ENCODE measurements at places on chromosomes 2 and 18. TPM values are rescaled to one million over a fixed set of nuclear protein-coding genes. Genes with fewer than 3 reads are reported as not detected.

DNA sequence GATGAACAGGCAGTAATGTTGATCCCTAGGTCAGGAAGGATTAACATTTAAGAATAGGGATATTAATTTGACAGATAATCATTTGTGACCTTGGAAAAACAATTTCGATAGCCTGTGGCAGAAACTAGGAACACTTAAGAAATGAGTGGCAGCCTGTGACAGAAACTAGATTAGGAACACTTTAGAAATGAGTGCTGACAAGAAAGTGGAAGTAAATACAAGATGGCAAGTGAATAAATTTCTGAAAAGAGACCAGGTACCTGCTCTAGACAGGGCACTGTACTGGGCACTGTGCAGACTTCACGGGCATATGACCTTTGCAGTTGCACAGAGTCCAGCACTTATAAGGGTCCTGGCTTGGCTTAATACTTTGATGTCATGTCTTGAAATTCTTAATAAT is 5.5 kb upstream of the HNRNPA3 start:
- no peak for DNase-seq

The TMEM247 gene
- total RNA-seq = not detected

The CLEC4F gene
- not detected for total RNA-seq

DNA sequence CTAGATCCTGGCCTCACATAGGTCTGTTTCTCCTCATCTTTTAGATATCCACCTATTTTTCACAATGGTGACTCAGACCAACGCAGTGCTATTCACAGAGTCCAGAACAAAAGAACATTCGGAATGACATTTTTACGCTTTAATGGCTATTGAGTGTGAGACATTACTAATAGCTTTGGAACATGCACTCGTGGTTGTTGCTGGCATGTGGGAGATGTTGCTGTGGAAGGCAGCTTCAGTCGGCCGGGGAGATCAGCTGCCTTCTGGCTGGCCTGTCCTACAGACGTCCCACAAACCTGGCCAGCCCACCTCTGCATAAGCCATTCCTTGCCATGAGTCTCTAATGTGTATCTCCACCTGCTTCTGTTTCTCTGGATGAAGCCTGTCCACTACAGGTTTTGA is 3.4 kb downstream of the MBP start:
- DNase-seq = no peak

DNA sequence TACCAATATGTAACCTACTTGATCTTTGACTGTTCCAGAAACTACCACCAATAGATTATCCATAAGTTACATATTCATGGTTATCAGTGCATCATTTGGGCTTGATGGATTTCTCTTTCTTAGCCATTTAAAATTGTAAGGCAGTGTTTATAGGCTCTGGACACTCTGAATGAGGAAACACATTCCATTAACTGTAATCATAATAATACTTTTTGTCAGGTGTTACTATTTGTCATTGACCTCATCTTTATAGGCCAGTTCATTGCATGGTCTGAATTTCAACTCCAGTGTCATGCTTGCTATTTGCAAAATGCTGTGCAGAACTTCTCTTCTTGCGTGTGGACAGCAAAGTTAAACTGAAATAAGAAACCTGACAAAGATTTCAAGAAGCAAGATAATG is 1340.2 kb upstream of the ZEB2 start:
- DNase-seq = no peak

- DNase-seq = no peak
These were observed 68.7 kb downstream of the VWA3B start for GRCh38 chr2:98155716-98156115.

DNA sequence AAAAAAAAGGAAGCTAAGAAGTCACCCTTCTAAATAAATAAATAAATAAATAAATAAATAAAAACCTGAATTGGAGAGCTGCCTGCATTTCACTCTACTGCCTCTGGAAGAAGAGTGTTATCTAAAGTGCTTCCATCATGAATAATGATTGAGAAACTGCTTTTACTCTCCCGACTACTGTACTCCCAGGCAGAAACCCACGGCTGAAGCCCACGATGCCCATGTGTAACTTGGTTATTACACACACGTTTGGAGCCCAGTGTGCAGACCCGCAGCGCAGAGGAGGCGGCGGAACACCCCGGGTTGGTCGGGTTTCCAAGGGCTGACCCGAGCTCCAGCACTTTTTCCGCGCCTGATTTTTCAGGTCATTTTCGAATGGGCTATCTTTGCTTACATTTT is 697 bp upstream of the SPATS2L start:
- peak; percentile 1 for DNase-seq

DNA sequence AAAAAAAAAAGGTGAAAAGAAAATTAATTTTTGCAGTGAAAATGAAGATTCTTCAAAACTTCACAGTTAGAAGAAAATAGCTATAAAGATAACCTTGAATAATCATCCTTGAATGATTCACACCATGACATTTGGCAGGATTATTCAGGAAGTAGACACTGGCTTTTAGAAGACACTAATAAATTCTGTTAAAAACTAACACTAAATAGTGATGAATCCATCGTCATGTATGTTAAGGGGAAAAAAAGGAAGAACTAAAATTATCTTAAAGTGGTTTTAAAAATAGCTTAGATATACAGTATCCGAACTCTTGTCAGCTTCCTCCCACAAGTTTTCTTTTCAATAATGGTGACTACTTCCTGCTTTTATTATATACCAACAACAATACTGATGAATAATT is 10.2 kb downstream of the USP37 start:
- DNase-seq = no peak

GRCh38 chr18:7064346-7064745 is 53.3 kb downstream of the LAMA1 start:
- DNase-seq = no peak

DNA sequence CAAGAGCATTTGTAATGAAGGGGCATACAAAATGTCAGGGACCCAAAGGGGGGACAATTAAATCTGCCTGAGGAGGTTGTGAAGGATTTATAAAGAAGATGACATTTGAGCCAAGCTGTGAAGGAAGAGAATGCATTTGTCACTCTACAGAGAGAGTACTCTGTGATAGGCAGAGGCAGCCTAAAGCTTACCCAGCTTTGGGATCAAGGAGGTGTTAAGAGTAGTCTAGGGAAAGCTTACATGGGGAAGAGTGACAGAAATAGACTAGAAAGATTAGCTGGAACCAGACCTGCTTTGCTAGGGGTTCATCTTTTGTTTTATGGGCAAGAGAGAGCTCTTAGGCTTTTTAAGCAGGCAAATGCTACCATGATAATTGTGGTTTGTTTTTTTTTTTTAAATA is 169.1 kb upstream of the CYP26B1 start:
- no peak for DNase-seq

- no peak for DNase-seq
These were observed 58.4 kb downstream of the ATOH8 start for GRCh38 chr2:85812094-85812735.

DNA sequence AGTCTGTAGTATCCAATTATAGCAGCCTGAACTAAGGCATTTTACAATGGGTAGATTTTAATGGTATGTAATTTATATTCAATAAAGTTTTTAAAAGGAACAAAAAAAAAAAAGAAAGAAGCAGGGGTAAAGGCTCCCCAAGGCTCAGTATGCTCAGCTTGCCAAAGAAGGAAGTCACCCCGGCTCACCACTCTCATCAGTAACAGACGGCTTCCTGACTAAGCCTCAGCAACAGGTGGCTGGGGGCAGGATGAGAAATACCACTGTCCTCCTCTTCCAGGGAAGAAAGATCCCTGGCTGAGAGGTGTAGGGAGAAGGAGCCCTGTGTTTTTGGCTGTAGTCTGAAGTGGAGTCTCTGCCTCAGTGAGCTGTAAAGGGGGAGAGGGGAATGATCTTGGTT is 121.2 kb downstream of the ARHGEF4 start:
- DNase-seq = no peak

The ANO7 gene
- total RNA-seq = 3.6 TPM

DNA sequence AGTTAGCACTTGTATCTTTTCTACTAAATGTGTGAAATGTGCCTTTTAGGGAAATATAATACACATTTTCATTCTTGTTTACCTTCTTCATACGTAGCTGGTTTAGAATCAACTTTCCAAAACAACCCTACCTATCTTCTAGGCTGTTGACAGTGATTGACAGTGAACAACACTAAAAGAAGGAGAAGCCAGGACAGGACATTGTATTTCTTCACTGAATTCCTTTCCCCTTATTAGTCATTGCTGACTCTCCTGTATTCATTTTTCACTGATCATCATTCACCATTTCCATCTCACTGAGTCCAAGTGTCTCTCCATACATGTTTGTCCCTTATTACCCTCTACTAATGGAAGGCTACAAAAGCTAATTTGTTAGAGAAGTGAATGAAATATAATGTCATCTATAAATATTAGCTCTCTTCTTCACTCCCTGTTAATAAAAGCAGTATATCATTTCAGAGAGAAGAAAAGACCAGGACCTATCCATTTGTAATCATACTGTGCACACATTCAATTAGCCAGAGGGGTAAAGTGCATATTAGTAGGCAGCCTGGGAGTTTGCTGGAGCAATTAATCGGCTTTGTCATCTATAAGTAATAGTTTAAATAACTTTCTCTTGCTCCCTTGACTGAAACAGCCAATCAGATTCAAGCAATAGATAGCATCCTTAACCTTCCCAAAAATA is 192.5 kb upstream of the FOSL2 start:
- DNase-seq = no peak

- no peak for DNase-seq
These were observed 476.4 kb upstream of the SPHKAP start for GRCh38 chr2:228657807-228658402.

GRCh38 chr2:169106563-169107545 is 37.5 kb downstream of the DHRS9 start:
- no peak for DNase-seq

DNA sequence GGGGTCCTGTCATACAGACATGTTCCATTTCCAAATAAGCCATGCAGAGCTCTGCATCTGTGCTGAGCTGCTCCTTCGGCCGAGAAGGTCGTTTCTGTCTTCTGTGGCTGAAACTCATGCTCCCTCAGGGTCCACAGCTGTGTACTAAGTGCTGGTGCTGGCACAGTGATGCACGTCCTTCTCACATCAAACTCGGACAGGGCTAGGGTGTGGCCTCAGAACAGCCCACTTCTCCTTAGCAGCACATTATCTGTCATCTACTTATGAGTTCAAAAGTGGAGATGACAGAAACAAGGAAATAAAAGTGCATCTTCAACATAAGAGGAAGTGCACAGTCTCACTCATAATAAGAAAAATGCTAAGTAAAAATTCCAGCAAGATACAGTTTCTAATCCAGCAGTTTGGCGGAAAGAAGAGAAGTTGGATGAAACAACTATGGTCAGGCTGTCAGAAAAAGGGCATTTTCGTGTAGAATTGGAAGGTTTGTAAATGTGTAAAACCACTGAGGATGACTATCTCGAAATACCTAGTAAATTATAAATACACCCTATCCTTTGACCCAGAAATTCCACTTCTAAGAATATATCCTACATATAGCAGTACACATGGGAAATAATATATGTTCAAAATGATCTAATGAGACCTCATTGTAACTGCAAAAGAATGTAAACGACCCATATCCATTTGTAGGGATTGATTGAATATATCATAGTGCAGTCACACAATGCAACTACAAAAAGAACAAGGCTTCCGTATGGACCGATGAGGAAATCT is 53.7 kb upstream of the APCDD1 start:
- no peak for DNase-seq

The SERPINB11 gene
- not detected for total RNA-seq

DNA sequence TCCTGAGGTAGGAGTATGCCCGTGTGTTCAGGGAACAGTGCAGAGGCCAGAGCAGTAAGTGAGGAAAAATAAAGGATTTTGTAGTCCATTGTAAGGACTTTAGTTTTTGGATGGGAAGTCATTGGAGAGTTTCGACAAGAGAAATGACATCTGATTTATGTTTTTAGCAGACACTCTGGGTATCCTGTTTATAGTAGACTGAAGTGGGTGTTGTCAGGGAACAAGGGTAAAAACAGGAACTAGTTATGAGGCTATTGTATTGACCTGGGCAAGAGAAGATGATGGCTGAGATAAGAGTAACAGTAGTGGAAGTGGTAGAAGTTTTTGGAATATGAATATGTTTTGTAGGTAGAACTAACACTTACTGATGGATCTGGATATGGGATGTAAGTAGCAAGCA is 59.8 kb downstream of the GTF2A1L start:
- DNase-seq = no peak

Data from activated naive CD8-positive, alpha-beta T cell treated with anti-CD3 and anti-CD28 coated beads for 36 hours (primary cell).